ENCODE measurements at places on chromosomes 4 and X.

DNA sequence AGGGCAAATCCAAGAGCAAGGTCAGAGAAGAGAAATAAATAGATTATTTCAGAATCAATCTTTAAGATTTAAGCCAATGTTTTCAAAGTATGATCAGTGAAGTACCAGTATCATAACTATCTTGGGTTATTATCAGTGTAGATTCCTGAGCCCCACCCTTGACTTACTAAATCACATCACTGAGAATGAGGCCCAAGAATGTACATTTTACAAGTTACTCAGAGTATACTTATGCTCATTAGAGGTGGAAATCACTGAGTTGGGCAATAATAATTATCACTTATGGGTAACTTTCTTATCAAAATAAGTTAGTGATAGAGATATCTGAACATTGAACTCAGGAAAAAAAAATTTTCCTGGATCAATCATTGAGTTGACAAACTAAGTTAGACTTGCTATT lies 121.6 kb upstream of the NOCT start:
- DNase-seq: no peak

DNA sequence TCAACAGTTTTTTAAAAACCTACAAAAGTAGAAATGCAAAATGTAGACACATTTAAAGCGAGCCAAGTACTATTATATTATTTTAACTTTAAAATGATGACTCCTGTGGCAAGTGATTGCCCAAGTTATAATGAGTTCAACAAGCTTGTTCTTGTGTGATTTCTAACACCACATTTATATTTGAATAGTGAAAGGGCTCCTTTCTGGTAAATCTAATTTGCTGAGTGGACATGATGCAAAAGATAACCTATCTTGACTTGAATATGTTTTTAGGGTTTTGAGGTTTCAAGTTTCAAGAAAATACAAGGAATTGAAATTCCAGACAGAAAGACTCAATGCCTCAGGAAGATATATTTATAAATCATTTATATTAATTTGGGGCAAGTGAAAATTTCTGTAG lies 1.1 kb upstream of the EPGN start:
- no peak for DNase-seq

DNA sequence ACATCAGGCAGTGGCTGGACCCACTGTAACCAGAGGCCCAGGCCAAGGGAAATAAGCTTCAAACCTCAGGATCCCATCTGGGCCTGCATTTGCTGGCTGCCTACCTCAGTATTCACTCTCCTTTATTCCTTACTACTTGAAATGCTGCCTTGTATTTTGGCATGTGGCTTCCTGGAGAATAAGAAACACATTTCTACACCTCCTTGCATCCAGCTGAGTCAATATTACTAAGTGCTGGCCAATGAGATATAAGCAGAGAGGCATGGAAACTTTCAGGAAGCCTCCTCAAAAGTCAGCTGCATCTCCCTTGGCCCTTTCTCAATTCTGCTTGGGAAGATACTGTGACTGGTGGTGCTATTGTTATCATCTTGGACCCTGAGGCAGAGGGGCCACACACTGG lies 59.8 kb upstream of the RELL1 start:
- no peak for DNase-seq

GRCh38 chrX:2696698-2697215 lies 5.7 kb downstream of the CD99 start:
- no peak for DNase-seq

DNA sequence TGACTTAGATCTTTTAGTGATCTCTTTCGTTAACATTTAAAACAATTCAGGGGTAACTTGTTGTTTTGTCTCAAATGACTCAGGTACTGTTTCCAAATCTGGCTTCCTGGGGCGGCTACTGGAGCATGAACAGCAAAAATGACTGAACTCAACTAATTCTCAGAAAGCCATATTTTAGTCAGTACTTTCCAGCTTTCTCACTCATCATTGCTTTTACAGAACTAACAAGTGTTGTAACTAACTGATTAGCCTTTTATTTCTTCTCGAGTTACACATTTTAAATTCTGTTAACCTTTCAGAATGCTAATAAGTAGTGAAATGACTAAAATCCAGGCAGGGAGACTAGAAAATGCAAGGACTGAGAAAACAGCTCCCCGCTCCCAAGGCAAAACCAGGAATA lies 55.3 kb downstream of the JADE3 start:
- DNase-seq: no peak

GRCh38 chr4:54032558-54033135 lies 31.8 kb downstream of the CHIC2 start:
- no peak for DNase-seq

GRCh38 chr4:51932261-51932660 lies 87.9 kb downstream of the LRRC66 start:
- no peak for DNase-seq

- no peak for DNase-seq
Observed at GRCh38 chrX:56994375-56995270, 718 bp downstream of the SPIN3 start.

- no peak for DNase-seq
Observed at GRCh38 chr4:167930166-167930565, 162.2 kb upstream of the ANXA10 start.

DNA sequence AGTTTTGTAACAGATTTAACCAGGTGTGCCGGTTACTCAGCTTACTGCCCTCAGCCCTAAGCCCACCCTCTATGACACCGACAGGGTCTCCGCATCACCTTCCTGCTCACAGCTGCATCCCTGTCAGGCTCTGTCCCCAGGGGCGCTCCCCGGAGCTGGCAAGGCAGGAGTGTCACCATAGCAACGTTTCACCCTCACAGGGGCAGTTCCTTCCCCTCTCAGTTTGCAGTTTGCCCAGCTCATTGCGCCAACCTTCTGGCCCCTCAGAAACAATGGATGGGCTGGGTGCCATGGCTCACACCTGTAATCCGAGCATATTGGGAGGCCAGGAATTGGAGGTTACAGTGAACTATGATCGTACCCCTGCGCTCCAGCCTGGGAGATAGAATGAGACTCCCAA lies 42.6 kb downstream of the RGS12 start:
- DNase-seq: peak; percentile 11

DNA sequence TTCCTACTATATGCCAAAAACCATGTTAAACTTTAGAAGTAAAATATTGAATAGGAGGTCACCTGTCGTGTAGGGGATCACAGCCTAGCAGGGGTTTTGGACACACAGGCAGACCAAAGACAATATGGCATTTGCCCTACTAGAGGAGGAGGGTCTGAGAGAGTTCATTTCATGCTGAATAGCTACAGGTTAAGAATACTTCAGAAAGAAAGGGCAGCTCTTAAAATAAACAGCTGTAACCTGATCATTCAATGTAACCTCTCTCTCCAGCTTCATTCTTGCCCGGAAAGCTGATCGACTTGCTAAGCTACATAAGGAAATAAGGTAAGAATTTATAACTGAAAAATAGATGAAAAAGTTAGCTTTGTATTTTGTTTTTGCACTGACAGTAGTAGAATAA lies 79.9 kb downstream of the MAOA start:
- no peak for DNase-seq

- no peak for DNase-seq
Observed at GRCh38 chr4:7299010-7299907, 106.9 kb downstream of the SORCS2 start.

DNA sequence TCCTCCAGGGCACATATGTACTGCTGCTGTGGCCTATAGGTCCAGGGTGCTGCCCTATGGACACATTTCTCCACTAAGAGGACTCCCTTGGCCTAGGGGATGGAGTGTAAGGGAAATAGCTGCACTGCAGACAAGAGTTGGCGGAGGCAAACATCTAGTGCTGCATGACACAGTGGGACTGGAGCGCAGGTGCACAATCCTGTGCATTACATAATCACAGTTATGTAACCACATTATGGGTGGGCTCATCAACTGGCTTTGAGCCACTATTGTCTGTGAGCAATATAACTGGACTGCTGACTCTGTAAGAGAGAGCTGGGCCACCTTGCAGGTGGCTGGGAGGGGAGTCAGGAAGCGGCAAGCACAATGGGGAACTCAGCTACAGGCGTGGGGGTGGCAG lies 3.2 kb upstream of the TIGD2 start:
- DNase-seq: no peak

- DNase-seq: no peak
Observed at GRCh38 chr4:141643557-141643956, 7.2 kb downstream of the IL15 start.

GRCh38 chrX:10108288-10108687 lies 48.5 kb upstream of the CLCN4 start:
- no peak for DNase-seq

GRCh38 chr4:138305050-138305449 lies 62.9 kb upstream of the SLC7A11 start:
- no peak for DNase-seq

GRCh38 chr4:70687821-70688794 lies at the start of gene UTP3:
UTP3 (plus strand) TSS chr4:70688532; CDS start chr4:70688678, 146 bp downstream.
- DNase-seq: peak; percentile 94

- DNase-seq: no peak
Observed at GRCh38 chr4:80221161-80221560, 23.9 kb downstream of the PRDM8 start.

DNA sequence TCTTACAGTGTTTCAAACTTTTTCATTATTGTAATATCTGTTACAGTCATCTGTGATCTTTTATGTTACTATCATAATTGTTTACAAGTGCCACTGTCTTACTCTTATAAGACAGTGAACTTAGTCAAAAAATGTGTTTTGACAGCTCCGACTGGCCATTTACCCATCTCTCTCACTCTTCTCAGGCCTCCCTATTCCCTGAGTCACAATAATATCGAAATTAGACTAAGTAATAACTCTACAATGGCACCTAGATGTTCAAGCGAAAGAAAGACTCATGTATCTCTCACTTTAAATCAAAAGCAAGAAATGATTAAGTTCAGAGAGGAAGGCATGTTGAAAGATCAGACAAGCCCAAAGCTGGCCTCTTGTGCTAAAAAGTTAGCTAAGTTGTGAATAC lies 184.2 kb downstream of the CDS1 start:
- no peak for DNase-seq

- DNase-seq: no peak
Observed at GRCh38 chr4:183837222-183837621, 67.9 kb upstream of the STOX2 start.

GRCh38 chrX:99602107-99602506 lies 808.0 kb downstream of the PCDH19 start:
- DNase-seq: no peak

- no peak for DNase-seq
Observed at GRCh38 chr4:121758925-121759568, 5.9 kb downstream of the SMIM43 start.

GRCh38 chrX:47690175-47690574 lies 31.2 kb upstream of the UXT start:
- no peak for DNase-seq

DNA sequence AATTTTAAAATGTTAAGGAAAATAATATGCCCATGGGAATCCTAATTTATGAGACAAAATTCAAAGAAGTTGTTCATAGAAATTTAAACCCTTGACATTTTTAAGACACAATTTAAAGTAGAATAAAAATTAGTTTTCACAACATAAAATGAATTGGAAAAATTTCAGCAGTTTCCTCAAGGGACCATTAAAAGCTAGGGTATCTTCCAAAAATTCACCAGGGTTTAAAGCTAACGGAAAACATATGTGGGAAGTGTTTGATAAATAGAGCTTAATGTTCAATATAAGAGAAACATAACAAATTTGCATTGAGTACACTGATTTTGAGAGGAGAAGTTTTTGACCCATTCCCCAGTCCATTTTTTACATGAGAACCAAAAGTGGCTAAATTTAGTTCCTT lies 228.9 kb upstream of the TTC29 start:
- DNase-seq: no peak

DNA sequence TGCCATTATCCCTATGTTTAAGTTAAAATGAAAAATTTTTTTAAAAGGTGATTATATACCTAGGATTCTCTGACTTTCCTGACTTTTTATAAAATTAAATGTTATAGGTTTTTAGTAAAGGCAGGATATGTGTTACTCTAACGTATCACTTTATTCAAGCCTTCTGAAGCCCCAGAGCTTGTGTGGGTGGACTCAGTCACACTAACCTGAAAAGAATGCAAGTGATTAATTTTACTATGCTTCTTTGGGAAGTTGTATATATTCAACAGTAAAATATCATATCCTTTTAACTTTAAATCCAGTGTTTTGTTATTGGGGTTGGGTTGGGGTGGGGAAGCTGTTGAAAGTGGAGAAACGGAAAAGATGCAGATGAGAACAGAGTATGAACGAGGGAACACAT lies 22.8 kb downstream of the PDLIM3 start:
- no peak for DNase-seq

DNA sequence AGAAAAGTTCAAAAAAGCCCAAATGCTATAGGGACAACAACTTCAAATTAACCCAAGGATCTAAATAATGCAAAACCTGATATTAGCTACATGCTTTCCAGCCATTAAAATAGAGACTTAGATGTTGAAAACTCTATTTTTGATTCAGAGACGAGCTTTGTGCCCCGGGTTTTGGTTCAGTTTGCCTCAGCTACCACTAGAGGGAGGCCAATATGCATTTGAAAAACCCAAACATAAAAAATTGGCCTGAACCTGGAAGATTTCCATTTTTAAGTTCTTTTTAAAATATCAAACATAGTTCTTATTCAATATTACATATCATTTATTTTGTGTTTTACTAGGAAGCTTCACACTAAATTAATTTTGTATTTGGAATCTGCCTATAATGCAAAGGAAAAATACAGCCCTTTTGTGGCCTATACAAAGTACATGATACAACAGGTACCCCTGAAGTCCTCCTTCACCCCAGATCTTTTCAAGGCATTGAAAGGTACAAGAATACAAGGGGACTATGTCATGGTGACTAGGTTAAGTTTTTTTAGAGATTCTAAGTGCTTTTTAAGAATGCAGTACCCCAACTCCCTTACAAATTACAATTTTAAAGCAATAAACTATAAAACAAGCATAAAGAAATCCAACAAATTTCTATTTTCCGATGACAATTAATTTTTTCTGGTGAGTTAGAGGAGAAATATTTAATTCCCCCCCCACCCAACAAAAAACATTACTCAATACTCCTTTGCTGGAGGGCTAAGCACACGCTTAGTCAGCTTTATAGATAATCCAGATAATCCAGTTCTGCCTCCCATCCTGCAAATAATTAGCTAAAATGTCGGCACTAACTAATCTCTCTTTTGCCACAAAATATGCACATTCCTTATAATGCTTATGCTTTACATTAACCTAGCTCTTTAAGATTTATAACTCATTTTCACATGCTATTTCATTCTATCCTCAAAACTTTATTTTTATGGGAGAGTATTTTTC lies 97.7 kb upstream of the PTPN13 start:
- DNase-seq: no peak

DNA sequence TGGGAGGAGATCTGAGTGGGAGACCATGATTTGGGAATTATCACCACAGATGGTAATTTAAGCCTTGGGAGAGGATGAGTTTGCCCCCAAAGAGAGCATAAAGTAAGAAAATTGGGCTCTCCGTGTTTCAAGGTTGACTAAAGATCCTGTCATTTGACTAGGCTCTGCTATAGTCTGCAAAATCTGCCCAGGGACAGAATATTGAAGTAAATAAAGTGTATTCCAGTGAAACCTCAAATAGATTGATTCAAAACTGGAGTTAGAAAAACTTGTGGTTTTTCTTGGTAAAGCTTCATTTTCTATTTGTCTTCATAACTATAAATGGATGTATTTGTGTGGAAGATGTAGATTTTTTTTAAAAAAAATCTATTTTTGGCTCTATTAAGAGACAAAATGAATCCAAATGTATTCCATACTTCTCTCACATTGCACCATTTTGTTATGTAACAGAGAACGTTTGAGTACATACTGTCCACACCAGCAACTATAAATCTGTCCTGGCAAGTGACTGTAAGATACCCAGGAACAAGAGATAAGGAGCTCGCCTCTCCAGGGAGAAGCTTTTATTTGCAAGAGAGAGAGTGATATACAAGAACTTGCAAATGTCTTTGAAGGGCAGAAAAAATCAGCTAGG lies 170.2 kb downstream of the CBR4 start:
- DNase-seq: no peak
